ENCODE measurements at places on chromosomes 13 and 19. TPM values are rescaled to one million over a fixed set of nuclear protein-coding genes. Genes with fewer than 3 reads are reported as not detected.

- no peak overlapping the region for H3K27ac ChIP-seq
- H3K4me1 ChIP-seq = no peaks in the 10 kb centered on the region
- H3K27me3 ChIP-seq = no peaks in the 10 kb centered on the region
- peaks cover 3% of the 10 kb centered on the region for H3K36me3 ChIP-seq
- no peak overlapping the region for H3K4me3 ChIP-seq
Observed at GRCh38 chr19:13082192-13083007, 20.3 kb downstream of the LYL1 start.

The CEACAM8 gene
- total RNA-seq = 0.19 TPM

- H3K4me3 ChIP-seq = no peak overlapping the region
- no peaks in the 10 kb centered on the region for H3K27me3 ChIP-seq
- no peak for DNase-seq
- no peak overlapping the region for H3K27ac ChIP-seq
Observed at GRCh38 chr19:19552798-19553197, 14.7 kb downstream of the CILP2 start.

DNA sequence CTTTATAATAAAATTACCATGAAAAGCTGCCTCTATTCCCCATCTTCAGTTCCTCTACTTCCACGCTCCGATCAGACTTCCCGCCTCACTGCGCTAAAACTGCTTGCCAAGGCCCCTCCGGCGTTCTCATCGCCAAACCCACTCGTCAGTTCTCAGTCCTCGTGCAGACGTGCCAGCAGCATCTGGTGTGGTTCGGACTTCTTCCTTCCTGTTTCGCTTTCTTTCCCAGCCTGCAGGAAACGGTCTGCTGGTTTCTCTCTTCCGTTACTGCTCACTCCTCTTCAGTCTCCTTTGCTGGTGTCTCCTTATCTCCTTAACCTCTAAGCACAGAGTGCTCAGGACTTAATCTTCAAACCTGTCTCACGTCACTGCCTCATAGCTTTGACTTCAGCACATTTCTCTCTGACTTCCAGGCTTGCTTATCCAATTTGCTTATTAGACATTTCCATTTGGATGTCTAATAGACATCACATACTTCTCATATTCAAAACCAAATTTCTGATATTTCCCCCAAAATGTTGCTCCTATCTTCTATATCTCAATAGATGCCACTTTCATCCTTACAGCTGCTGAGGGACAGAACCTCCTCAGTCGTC, 40.3 kb downstream of the RCBTB2 start:
- H3K27me3 ChIP-seq = no peaks in the 10 kb centered on the region
- H3K27ac ChIP-seq = peak overlapping the region; percentile 28
- no peak overlapping the region for H3K4me3 ChIP-seq
- peaks cover 2% of the 10 kb centered on the region for H3K4me1 ChIP-seq

The KLC3 gene
- not detected for total RNA-seq

DNA sequence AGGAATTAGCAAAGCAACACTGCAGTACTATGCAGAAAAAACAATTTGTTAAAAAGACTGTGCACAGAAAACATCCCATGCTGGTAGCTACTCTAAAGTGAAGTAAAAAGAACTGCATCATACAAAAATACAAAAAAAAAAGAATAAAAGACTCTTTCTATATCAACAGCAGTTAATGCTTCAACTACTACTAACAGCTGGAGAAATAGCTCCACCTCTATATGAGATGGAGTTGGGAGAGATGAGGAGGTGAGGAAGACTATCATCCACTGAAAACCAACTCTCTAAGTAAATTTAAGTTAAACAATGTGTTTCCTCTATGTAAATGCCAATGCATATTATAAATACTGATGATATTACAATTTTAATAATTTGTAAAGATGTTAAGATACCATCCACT, 1.8 kb downstream of the ZC3H13 start:
- H3K27me3 ChIP-seq = no peaks in the 10 kb centered on the region
- no peaks in the 10 kb centered on the region for H3K36me3 ChIP-seq
- no peak overlapping the region for H3K4me3 ChIP-seq
- no peak overlapping the region for H3K27ac ChIP-seq

- H3K27me3 ChIP-seq = no peaks in the 10 kb centered on the region
- H3K4me1 ChIP-seq = no peaks in the 10 kb centered on the region
- peaks cover 3% of the 10 kb centered on the region for H3K36me3 ChIP-seq
- DNase-seq = no peak
Observed at GRCh38 chr13:32472194-32472621, 44.3 kb upstream of the N4BP2L1 start.

DNA sequence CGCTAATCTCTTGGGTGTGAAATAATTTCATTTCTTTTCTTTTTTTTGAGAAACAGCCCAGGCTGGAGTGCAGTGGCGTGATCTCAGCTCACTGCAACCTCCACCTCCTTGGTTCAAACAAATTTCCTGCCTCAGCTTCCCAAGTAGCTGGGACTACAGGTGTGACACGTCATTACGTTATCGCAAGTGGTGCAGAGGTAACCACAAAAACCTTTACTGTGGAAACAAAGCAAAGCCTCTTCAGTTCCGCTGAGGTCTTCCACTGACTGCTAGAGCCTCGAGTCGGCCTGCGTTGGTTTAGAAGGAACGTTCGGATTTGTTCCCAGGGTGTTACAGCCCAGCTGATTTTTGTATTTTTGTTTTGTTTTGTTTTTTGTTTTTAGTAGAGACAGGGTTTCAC, 2.0 kb upstream of the ZNF784 start:
- H3K36me3 ChIP-seq = no peaks in the 10 kb centered on the region
- H3K27me3 ChIP-seq = no peaks in the 10 kb centered on the region
- no peak overlapping the region for H3K27ac ChIP-seq
- no peaks in the 10 kb centered on the region for H3K4me1 ChIP-seq

The CGB8 gene
- total RNA-seq = not detected

The KCNJ14 gene
- 1.1 TPM for total RNA-seq

GRCh38 chr13:93296584-93296983, 70.0 kb downstream of the GPC6 start:
- H3K4me1 ChIP-seq = no peaks in the 10 kb centered on the region
- H3K4me3 ChIP-seq = no peak overlapping the region
- H3K27ac ChIP-seq = no peak overlapping the region
- DNase-seq = no peak
- H3K27me3 ChIP-seq = no peaks in the 10 kb centered on the region

The ARHGAP35 gene
- 64.4 TPM for total RNA-seq

The CFAP97D2 gene
- not detected for total RNA-seq

The SHISA7 gene
- not detected for total RNA-seq

GRCh38 chr13:111431206-111431605, 110.8 kb downstream of the TEX29 start:
- no peak overlapping the region for H3K4me3 ChIP-seq
- peaks cover 3% of the 10 kb centered on the region for H3K27me3 ChIP-seq
- no peaks in the 10 kb centered on the region for H3K4me1 ChIP-seq
- H3K27ac ChIP-seq = no peak overlapping the region

DNA sequence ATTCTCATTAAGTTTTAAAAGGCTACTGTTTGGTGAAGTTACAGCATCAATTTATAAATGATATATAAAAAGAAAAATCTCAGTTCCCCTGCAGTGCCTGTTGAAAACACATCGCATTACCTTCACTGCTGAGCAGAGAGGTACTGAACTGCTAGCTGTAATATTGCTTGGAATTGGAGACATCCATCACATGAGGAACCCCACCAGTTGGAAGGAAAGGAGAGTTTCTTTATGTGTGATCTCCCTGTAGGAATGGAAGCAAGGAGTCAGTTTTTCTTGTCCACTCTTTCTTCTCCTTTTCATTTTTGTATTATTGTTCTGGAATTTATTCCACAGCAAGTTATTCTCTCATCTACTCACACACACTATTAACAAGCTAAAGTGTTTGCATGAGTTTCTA, 1586.0 kb upstream of the PRR20A start:
- no peaks in the 10 kb centered on the region for H3K36me3 ChIP-seq
- H3K4me1 ChIP-seq = no peaks in the 10 kb centered on the region
- DNase-seq = no peak
- H3K27me3 ChIP-seq = no peaks in the 10 kb centered on the region
- H3K4me3 ChIP-seq = no peak overlapping the region

The DLL3 gene
- total RNA-seq = not detected

The SERP2 gene
- total RNA-seq = 5.2 TPM

GRCh38 chr19:16233836-16234551, 36.3 kb downstream of the AP1M1 start:
- no peak for DNase-seq
- H3K4me3 ChIP-seq = no peak overlapping the region
- H3K27me3 ChIP-seq = no peaks in the 10 kb centered on the region
- no peaks in the 10 kb centered on the region for H3K4me1 ChIP-seq

The MCEMP1 gene
- total RNA-seq = 4.3 TPM

- peaks cover 7% of the 10 kb centered on the region for H3K4me1 ChIP-seq
- no peak overlapping the region for H3K4me3 ChIP-seq
- no peaks in the 10 kb centered on the region for H3K36me3 ChIP-seq
- no peak for DNase-seq
Observed at GRCh38 chr13:110261166-110262081, 45.5 kb downstream of the COL4A1 start.

GRCh38 chr13:30810801-30811200, 75.5 kb downstream of the ALOX5AP start:
- no peaks in the 10 kb centered on the region for H3K27me3 ChIP-seq
- H3K4me3 ChIP-seq = no peak overlapping the region
- H3K27ac ChIP-seq = no peak overlapping the region
- DNase-seq = no peak
- H3K4me1 ChIP-seq = no peaks in the 10 kb centered on the region

DNA sequence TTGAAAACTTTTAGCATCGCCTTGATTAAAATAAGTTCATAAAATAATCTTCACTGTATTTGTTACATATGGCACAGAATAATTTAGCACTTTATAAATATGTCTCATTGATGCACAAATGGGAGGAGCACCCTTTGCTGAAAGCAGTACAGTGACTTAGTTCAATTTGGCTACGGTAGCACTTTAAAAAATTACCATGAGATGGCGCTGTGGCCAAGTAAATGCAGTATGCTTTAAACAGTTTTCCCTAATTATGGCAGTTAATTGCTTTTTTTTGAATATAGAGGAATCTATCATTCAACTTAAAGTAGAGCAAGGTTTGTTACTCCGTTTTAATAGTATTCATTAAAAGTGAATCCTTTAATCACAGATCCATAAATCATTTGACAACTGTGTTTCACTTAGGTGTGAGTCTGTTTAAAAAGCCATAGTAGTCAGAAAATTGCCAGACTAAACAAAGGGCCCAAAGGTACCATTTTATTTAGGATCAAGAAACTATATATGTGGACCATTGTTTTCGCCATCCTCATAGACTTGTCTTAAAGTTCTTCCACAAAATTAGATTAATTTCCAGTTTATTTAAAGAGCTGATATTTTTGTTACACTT, 34.7 kb upstream of the ESD start:
- peaks cover 2% of the 10 kb centered on the region for H3K36me3 ChIP-seq
- no peak overlapping the region for H3K27ac ChIP-seq
- H3K27me3 ChIP-seq = no peaks in the 10 kb centered on the region
- no peaks in the 10 kb centered on the region for H3K4me1 ChIP-seq
- H3K4me3 ChIP-seq = no peak overlapping the region

The SLC5A5 gene
- total RNA-seq = not detected

The EBPL gene
- total RNA-seq = 36.4 TPM

GRCh38 chr19:39038098-39038497, 5.7 kb upstream of the FBXO27 start:
- H3K27me3 ChIP-seq = no peaks in the 10 kb centered on the region
- H3K27ac ChIP-seq = no peak overlapping the region
- H3K4me1 ChIP-seq = no peaks in the 10 kb centered on the region
- no peak overlapping the region for H3K4me3 ChIP-seq
- DNase-seq = no peak
- H3K36me3 ChIP-seq = no peaks in the 10 kb centered on the region

DNA sequence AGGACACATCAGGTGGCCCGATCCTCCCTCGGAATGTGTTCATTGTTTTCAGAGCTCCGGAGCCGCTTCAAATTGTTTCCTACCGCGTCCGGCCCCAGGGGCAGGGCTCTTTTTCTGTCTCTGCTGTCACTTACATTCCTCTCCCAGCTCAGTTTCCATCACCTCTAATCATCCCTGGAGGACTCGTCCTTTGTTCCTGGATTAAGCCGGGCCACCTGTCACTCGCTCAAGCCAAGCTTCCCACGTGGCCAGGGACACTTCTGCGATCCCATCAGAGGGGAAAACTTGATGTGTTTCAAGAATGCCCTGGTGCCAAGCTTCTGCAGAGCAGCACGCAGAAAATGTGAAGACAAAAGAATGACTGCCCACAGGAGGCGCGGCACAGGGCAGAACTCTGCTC, 13.5 kb downstream of the IL17D start:
- no peak overlapping the region for H3K4me3 ChIP-seq
- no peaks in the 10 kb centered on the region for H3K4me1 ChIP-seq
- no peaks in the 10 kb centered on the region for H3K36me3 ChIP-seq
- H3K27me3 ChIP-seq = no peaks in the 10 kb centered on the region
- no peak for DNase-seq

The IZUMO2 gene
- total RNA-seq = not detected

The IGFL4 gene
- not detected for total RNA-seq

The ILF3 gene
- total RNA-seq = 190 TPM

- H3K27me3 ChIP-seq = no peaks in the 10 kb centered on the region
- no peak for DNase-seq
- no peak overlapping the region for H3K4me3 ChIP-seq
- no peak overlapping the region for H3K27ac ChIP-seq
Observed at GRCh38 chr19:42606660-42607351, 12.1 kb upstream of the CEACAM8 start.

DNA sequence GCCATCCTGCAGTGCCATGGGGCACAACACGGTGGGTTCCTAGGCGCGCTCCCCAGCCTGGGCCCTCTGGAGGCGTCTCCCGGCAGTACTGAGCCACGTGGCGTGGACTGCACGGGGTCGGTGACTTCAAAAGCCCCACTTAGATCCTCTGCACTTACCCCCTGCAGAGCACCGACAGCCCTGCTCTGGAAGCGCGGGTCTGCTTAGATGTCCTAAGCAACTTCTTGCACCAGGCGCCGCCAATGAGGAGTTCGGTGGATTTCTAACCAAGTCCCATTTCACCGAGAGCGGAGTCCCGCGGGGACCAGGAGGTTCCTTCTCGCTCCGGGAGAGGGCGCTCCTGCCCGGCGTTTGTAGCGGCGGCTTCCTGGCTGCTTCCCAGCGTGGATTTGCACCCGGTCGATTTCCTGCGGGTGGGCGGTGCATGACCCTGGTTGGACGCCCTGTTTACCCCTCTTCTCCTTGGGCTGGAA, 25.2 kb upstream of the ZNF845 start:
- H3K4me1 ChIP-seq = no peaks in the 10 kb centered on the region
- H3K27me3 ChIP-seq = no peaks in the 10 kb centered on the region
- H3K27ac ChIP-seq = no peak overlapping the region
- no peak overlapping the region for H3K4me3 ChIP-seq

The PCDH20 gene
- 30.1 TPM for total RNA-seq

- DNase-seq = no peak
- H3K4me1 ChIP-seq = no peaks in the 10 kb centered on the region
- H3K27me3 ChIP-seq = no peaks in the 10 kb centered on the region
- no peak overlapping the region for H3K27ac ChIP-seq
- H3K4me3 ChIP-seq = no peak overlapping the region
- no peaks in the 10 kb centered on the region for H3K36me3 ChIP-seq
Observed at GRCh38 chr13:51025245-51025905, 85.7 kb downstream of the C13orf42 start.

The LILRB5 gene
- total RNA-seq = 15.0 TPM
